ENCODE measurements at places on chromosomes 11 and 22.

- DNase-seq: no peak
These were observed at the start of gene SLC37A2 for GRCh38 chr11:125062931-125063428. Gene SLC37A2, plus strand, starts transcription at chr11:125063305. Its CDS starts 63 bp downstream, at chr11:125063368.

- DNase-seq: no peak
These were observed 10.6 kb downstream of the CARS1 start for GRCh38 chr11:3046641-3047040.

- peak; percentile 40 for DNase-seq
These were observed 6.9 kb downstream of the DPAGT1 start for GRCh38 chr11:119094816-119095065.

DNA sequence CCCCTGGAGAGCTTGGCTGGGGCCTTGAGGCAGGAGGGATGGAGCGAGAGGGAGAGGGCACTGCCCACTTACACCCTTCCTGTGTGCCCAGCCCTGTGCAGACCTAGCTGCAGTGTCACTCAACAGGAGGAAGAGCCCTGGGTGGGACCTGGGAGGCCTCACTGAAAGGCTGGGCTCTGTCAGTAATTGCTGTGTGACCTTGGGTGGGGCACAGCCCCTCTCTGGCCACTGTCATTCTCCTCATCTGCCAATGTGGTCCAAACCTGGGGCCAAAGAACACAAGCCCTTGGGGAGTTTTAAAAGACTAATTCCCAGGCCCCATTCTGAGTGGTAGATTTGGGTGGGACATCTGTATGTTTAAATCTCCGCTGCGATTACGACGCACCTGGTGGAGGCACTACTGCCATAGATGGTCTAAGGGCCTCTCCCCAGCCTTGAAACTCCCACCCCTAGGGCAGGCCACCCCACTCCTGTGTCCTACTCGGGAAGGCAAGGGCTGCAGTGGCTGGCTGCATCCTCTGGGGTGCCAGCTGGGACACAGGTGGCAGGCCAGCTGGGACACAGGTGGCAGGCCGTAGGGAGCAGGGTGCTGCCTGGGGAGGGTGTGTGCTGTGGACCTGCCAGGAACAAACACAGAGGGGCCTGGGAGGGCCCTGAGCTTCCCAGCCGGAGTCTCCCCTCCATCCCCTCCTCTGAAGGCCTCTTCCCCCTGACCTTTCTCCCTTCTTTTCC, 12.3 kb upstream of the SOX10 start:
- DNase-seq: no peak

GRCh38 chr11:109062445-109062844, 359.5 kb upstream of the C11orf87 start:
- DNase-seq: no peak

- DNase-seq: no peak
These were observed 20.3 kb downstream of the SBF2 start for GRCh38 chr11:10273738-10274137.

DNA sequence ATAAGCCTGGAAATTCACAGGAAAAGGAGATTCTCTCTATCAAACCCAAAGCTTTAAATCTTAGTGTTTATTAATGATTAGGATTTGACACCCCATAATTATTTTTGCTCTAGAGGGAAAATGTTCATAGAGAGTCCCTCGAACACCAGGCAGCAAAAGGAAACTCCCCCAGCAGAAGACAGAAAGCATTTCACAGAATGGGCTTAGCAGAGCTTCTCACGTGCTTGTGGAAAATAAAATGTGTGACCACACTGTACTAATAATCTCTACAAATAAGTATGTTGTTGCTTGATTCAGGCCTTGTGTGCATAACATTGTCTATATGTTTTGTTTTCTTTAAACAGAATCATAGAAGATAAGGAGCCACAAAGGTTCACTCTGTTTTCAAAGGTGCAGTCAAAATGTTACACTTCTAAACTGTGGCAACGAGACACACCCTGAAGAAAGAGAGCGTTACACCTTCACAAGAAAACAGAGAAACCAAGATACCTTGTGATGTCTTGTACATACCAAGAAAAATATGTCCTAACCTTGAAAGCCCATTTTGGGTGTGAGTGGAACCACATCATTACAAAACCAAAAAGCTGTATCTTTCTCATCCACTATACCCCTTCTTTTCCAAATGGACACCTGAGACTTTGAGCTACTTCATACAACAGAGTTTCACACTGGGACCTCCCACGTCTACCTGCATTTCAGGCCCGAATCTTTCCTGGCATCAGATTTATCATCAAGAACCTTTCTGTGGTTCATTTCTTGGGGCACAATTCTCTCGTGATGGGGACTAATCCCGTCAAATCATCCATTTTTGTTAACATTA, 282.5 kb downstream of the ETS1 start:
- no peak for DNase-seq

DNA sequence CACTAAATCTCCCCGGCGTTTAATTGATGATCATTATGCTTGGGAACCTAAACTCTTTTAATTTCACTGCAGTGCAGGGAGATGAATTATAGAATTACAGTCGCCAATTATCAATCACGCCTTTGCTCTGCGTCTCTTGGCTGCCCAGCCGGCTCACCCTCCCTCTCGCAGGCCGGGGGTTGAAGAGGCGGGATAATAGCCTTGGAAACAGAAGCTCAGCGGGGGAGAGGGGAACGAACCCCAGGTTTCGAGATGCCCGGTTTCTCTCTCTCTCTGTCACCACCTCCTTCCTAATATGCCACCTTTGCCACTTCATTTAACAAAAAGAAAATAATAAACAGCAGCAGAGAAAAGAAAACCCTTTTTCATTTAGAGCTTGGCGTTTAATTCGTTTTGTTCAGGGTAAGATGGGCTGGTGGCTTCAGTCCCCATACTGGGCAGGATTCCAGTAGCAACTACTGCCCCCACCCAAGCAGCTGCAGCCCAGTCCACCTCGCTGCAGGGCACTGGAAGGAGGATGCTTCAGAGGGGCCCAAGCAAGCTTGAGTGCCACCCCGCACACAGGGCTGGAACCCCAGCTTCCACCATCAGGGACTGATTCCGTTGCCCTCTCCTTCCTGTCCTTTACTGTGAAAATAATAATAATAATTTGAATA, 271.7 kb downstream of the BUD13 start:
- DNase-seq: no peak

DNA sequence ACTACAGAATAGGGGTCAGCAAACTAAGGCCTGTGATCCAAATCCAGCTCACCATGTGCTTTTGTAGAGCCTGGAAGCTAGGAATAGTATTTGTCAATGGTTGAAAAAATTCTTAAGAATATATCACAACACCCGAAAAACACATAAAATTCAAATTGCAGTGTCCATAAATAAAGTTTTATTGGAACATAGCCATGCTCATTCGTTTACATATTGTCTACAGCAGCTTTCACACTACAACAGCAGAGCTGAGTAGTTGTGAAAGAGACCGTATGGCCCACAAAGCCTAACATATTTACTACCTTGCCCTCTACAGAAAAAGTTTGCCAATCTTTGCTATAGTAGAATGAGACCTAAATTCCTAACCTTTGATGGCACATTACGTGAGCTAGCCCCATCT, 125.7 kb downstream of the CADM1 start:
- no peak for DNase-seq

DNA sequence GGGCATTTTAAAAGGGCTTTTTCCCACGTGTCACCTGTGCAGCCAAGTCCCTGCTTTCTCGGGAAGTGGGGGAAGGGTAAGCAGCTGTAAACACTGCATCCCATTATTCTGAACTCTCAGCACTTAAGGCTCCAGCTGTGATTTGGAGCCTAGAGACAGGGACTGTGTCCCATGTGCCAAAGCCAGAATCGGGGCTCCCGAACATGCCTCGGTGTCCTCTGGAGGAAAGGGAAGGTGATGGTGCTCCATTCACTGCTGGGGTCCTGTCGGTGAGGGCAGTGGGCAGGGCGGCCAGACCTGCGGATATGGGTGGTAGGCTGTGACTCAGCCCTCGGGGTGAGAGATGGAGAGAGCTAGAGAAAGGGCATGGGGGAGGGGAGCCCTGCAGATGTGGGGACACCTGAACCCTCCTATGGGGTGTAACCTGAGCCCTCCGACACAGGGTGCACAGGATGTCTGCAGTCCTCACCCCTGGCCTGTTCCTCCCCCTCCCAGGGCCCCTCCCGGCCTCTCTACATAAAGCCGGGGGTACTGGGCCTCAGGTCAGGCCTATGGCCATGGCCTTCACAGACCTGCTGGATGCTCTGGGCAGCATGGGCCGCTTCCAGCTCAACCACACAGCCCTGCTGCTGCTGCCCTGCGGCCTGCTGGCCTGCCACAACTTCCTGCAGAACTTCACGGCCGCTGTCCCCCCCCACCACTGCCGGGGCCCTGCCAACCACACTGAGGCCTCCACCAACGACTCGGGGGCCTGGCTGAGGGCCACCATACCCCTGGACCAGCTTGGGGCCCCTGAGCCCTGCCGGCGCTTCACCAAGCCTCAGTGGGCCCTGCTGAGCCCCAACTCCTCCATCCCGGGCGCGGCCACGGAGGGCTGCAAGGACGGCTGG, 31.8 kb downstream of the CAPN1 start:
- peak; percentile 68 for DNase-seq

GRCh38 chr11:116931206-116931953, 94.0 kb upstream of the APOA1 start:
- DNase-seq: peak; percentile 45

- no peak for DNase-seq
These were observed 87.2 kb upstream of the PITPNB start for GRCh38 chr22:28006271-28006670.

DNA sequence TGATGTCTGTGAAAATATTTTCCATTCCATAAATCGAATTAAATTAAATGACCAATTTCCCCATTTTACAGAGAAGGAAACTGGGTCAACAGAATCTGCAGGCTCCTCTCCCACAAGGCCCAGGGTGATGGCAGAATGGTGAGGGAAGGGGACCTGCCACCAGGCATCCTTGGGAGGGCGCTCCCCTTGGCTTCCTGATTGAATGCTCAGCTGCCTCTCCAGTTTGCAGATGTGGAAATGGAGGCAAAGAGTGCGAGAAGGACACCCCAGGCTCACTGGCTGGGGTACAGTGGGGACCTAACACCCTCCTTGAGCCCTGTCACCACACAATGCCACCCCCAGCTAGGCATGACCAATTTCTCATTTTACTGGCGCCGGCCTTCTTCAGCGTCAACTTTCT, 28.5 kb upstream of the CSNK1E start:
- no peak for DNase-seq

DNA sequence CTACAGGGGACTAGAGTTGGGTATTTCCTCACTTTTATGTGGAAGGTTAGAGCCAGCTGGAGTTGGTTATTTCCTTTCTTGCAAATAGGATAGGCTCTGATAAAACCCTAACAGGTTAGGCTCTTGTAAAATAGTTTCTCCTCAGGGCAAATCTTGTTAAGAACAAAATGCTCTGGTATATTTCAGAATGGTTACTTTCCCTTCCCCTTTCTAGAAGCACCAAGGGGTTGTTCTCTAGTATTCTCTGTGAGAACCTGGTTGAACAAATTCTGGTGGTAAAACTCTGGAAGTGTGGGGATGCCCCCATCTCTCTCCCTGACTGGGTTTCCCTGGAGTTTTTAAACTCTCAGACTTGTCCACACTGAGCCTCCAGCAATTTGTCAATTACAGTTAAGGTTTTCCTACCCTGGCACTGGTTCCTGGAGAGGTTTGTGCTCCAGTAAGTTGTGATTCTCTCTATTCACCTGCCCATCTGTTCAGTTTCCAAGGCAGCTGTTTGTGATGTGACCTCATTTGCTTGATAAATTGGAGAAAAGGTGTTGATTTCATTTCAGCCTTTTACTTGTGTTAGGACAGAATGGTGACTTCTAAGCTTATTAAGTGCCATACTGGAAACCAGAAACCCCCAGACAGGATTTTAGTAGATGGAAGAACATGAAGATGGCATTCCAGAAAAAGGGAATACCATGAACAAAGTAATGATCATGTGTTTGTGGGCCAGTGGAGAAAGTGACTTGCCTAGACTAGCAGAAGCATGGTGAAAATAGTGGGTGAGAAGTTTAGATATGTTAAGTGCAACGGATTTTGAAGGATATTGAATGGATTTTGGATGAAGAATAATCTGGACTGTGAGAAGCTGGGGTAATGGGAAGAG, 64.6 kb downstream of the EXT2 start:
- no peak for DNase-seq

DNA sequence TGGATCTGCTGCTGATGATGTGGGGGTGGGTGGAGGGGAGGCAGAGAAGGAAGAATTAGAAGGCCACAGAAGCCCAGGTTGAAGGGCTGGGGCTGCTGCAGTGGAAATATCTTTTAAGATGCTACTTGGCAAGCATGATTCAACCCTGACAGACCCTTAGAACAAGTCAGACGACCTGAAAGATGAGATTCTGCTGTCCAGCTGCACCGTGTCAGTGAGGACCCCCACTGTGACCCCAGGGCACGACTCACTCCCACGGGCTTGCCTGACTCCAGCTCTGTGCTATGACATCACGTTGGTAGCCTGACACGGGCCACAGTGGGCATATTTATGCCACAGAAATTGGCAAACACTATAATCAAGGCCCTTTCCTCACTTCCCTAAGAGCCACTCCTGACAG, 36.0 kb downstream of the LRFN4 start:
- DNase-seq: no peak

DNA sequence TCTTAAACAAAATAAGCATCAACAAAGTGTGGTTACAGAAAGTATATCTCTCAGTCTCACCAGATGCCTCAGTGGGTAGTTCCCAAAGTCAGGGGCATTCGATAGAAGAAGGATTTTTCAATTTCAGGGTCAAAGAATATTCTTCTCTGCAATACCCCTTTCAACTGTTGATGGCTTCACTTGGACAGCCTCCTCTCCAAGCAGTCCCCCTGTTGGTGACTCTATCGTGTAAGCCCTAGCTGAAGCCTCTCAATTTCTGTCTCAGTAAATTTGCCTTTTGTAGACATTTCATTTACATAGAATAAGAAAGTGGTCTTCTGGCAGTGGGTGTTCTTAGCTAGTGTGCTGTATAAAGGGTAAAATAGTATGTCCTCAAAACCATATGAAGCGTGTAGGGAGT, 11.3 kb upstream of the CCDC83 start:
- no peak for DNase-seq

DNA sequence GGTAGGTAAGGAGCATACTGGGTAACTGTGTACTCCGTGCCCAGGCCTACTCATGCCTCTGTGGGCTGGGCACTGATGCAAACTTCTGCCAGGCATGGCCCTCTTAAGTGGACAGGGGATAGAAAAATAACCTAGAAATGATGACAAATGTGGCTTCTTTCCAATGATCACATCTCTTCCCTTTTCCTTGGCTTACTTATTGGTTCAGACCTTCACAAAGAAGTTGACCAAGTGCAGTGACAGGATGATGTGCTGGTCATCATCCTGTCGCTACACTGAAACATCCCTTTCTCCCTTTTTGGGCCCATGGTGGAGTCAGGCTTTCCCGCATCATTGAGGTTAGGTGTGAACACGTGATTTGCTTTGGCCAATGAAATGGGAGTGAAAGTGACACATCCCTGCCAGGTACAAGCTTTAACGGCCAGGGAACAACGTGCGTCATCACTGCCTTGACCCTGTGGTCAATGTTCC, 31.8 kb upstream of the APOBEC3A start:
- no peak for DNase-seq
